Placental epithelial cell (primary cell): ENCODE measurements at places on chromosomes 7 and 10. TPM values are rescaled to one million over a fixed set of nuclear protein-coding genes. Genes with fewer than 3 reads are reported as not detected.

SYT15B gene
- total RNA-seq, result under 0.01 TPM in 1 of 2 replicates, not detected in the other

CHST15 gene
- total RNA-seq, result 4.7 and 16.1 TPM in 2 replicates

ZNF804B gene
- total RNA-seq, result not detected in 2 replicates

GAD2 gene
- not detected in 2 replicates for total RNA-seq

CHRM2 gene
- under 0.01 and 0.11 TPM in 2 replicates for total RNA-seq

MAGI2 gene
- 9.4 and 9.5 TPM in 2 replicates for total RNA-seq
